Panc1 (cell line): ENCODE measurements at places on chromosomes 16 and 17.

- no peak for DNase-seq
Observed at GRCh38 chr17:73546770-73547536, 97.3 kb downstream of the SDK2 start.

- no peak for DNase-seq
Observed at GRCh38 chr16:69873783-69874182, 77.4 kb upstream of the CLEC18A start.

DNA sequence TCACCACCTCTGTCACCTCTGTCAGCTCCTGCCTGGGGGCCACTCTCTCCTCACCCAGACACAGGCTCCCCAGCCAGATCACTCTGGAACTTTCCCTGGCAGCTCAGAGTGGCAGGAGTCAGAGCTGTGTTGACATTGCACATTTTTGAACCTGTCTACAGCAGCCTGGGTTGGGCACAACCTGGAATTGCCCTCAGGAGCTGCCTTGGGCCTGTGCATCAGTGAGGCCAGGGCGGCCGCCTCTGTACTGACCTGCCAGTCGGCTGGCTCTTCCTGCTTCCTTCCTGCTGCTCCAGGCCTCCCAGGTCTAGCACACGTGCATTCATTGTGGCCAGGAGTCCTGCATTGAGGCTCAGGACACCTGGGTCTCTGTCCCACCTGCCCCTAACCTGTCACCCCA, 14.2 kb upstream of the TMEM11 start:
- no peak for DNase-seq

DNA sequence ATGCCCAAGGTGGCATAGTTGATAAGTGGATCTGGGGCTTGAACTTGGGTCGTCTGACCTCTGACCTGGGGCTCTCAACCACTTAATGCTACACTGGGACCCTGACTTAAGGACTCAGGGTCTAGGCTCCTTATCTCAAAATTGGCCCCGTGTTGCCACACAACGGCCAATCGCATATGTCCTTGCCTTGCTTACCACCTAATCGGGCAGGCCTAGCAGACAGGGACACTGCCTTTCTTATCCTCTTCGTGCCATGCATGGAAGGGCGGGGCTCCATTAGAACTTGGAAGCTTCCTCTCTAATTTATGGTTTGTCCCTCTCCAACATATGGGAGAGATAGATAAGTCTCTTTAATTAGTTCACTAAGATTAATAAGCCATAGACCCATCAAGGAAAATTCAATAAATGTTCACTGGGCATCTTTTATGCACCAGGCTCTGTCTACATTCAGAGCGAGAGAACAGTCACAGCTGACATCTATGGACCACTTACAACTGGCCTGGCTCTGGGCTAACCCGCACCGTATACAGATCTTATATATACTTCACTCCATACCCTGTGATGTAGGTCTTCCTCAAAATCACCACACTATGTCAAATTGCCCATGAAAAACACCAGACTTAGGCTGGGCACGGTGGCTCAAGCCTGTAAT, 35.1 kb downstream of the CDH1 start:
- no peak for DNase-seq

GRCh38 chr17:57975044-57975443, 13.0 kb downstream of the VEZF1 start:
- DNase-seq, result no peak

DNA sequence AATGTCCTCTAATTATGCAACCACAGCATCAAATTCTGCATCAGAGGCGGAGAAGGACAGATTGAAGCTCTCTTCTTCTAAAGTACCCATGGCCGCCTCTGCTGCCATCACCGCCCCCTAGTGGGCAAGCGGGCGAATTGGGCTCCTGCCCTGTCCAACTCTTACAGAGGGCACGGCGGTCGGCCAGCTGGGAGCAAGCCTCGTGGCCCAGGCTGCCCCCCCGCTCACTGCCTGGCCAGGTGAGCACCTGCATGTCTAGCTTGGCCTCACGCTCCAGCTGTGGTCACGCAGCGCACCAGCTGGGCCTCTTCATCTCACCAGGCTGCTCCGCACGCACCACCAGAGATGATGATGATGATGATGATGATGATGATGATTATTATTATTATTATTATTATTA, 146.1 kb upstream of the TOM1L1 start:
- no peak for DNase-seq

DNA sequence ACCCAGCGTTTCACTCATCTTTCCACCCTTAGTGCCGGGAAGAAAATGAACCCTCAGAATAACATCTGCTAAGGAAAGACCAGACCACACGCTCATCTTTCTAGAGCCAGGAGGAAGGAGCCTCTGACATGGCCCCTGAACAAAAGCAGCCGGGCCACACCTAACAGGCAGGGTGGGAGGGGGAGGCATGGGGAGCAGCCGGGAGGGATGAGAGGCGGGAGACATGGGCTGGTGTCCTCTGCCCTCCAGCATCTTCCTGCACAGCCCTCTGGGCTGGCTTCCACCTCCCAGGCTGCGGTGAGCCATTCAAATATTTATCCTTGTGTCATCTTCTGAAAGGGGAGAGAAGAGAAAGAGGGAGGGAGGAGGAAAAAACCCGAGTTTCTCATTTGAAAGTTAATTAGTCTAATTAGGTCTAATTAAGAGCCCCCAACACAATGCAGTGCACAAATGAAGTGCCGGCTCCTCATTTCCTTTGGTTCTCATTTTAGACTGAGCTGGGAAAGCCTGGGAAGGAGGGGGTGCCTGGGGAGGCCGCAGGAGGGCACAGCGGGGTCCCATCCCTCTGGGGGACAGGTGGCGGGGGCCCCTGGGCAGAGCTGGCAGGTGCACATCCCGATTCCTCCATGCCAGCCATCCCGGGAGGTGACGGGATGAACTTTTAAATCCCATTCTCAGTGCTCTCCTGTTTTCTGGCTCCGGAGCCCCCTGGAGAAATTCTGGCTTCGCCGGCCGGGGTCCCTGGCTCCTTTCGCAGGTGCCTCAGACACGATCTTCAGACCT, 90.5 kb downstream of the ENGASE start:
- DNase-seq, result no peak

- DNase-seq, result no peak
Observed at GRCh38 chr17:2302778-2303203, 794 bp downstream of the SMG6 start.

DNA sequence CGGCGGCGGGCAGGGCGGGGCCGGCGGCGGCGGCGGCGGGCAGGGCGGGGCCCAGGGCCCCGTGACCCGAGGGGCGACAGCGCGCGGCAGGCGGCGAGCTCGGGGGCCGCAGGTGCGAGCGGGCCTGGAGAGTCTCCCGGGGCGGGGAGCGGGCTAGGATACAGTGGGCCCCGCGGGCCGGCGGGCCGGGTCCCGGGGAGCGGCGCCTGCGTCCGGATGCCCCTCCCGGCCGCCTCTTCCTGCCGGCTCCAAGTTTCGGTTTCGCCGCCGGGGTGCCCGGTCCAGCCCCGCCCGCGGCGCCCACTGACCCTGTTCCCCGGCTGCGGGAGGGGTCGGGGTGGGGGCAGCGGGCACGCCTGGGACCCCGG, at the start of gene RNF213:
TSS of gene RNF213 (plus strand) at position 62 of the 368 bp plus-strand sequence. CDS start 2,830 bp downstream, outside the sequence.
- DNase-seq, result no peak

DNA sequence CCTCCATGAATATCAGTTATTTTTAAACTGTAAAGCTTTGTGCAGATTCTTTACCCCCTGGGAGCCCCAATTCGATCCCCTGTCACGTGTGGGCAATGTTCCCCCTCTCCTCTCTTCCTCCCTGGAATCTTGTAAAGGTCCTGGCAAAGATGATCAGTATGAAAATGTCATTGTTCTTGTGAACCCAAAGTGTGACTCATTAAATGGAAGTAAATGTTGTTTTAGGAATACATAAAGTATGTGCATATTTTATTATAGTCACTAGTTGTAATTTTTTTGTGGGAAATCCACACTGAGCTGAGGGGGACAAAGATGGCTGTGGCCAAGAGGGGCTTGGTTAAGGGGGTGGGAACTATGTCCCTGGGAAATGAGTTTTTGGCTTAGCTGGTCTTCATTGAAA, 2.3 kb downstream of the CCL11 start:
- no peak for DNase-seq

DNA sequence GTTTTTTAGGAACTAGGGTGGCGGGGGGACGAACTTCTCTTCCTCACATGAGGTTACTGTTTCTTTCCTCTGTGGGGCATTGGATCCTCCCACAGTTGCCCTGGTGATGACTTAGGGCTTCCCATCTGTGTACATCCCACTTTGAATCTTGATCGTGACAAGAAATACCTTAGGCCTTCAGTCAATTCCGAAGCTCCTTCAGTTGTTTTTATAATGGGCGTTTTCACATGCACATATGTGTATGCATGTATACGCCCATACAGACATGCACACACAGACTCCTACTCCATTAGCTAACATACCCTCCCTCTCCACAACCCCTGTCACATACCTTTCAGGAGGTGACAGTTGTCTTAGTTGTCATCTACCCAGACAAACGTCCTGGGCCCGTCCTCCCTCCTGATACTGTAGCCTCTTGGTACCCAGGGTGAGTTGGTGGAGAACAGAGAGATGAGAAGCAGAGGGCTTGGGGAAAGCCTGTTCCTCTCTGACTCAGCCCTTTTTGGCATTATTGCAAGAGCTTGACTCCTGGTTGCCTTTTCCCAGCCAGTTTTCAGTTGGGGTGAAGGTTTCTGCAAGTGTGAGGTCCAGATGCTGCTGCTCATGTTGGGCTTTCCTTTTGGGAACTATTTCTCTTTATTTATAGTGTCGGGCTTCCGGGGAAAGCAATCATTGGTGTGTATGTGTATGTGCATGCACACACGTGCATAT, 2.2 kb upstream of the AOC2 start:
- no peak for DNase-seq

DNA sequence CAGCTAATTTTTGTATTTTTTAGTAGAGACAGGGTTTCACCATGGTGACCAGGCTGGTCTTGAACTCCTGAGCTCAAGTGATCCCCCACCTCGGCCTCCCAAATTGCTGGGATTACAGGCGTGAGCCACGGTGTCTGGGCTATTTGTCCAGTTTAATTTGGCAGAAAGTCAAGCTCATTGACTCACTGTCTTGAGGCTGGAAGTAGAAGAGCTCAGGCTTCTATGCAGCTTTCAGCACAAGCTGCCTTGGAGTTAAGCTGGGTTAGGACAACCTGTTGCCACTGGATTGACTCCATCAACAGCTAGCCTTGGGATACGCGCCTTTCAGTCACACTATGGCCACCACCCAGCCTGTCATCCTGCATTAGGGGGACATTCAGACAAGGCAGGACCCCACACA, 76.2 kb upstream of the DNAH17 start:
- DNase-seq, result no peak

DNA sequence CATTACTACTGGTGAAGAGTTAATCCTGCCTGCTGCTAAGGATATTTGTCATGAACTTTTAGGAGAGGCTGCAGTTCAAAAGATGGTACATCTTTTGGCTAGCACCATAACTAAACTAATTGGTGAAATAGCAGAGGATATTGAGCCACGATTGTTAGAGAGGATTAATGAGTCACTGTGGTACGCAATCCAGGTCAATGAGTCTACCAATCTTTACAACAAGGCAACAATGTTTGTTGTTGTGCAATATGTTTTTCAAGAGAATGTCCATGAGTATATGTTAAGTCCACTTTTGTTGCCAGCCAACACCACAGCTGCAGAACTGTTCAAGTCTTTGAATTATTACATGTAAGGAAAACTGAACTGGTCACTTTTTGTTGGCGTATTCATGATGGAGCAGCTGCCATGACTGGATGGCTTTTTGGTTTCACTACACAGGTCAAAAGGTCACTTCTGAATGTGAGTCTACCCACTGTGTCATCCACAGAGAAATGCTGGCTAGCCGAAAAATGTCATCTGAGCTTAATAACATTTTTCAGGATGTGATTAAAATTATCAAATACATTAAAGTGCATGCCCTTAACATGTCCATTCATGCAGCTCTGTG, 402.6 kb upstream of the KIF2B start:
- DNase-seq, result no peak

DNA sequence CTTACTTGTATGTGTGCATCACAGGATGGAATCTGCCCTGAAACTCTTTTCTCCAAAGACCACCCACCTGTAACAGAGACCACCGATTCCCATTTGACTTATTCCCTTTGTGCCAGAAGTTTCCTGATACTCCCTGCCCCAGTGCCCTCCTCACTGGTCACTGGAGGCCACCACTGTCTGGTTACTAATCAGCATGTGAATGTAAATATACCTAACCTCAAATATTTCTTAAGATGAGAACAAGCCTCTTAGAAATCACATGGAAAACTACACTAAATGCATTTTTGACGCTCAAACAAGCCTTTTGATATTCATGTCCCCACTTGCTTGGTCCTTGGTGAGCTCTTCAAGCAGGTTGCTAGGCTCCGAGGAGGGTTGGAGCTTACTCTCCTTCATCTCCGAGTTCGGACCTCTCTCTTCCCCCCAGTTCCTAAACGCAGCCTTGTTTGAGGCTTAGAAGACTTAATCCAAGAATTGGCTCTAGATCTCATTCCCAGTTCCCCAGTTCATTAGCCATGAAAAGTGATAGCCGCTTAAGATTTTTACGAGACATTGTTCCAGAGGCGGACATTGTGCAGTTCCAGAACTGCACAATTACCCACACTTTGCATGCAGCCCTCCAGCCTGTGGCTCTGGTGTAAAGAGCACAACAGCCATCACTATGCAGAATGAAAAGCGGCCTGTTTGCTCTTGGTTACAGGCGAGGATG, 579.2 kb upstream of the PSMD7 start:
- no peak for DNase-seq

- no peak for DNase-seq
Observed at GRCh38 chr16:12403746-12404658, 399.7 kb downstream of the CPPED1 start.

GRCh38 chr17:17947966-17948365, 24.2 kb downstream of the TOM1L2 start:
- DNase-seq, result no peak

- DNase-seq, result no peak
Observed at GRCh38 chr16:68491576-68491950, 43.3 kb upstream of the SMPD3 start.

DNA sequence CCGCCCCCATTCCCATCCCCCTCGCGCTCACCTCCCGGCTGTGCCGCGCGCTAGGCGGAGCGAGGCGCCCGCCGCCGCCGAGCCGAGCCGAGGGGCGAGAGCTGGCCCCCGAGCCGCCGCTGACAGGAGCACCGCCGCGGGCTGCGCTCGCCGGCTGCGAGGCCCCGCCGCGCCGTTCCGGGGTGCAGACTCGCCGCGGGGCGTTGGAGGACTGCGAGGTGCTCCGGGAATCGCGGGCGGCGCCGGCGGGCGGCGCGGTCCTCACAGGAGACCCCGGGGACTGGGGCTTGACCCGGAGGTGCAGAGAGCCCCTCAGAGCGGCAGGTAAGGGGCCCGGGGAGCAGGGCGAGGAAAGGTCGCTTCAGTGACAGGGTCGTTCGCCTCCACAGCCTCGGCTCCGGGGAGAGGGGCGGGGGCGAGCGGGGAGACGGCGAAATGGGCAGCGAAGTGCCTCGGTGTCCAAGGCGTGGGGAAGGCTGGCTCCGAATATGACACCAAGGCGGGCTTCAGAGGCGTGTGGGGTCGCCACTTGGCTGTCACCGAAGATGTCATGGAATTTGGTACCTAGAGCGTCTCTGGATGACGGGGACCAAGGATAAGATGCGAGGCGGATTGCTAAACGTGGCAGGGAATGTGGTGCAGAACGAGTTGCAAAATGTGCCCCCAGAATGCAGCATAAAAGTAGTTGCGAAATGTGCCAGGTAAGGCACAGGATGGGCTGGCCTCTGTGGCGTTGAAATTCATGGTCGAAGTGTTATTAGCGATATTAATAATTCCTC, 580 bp downstream of the TANC2 start:
- DNase-seq, result no peak

GRCh38 chr17:17739388-17740066, 58.3 kb downstream of the RAI1 start:
- no peak for DNase-seq

GRCh38 chr17:17822189-17822588, 14.6 kb downstream of the SREBF1 start:
- no peak for DNase-seq
